CD4-positive, alpha-beta T cell treated with Interleukin-2 at 100 ng/mL for 4 hours (primary cell): ENCODE measurements at places on chromosomes 1 and 21.
A peak's percentile ranks its signal among the peaks of the same experiment; 100 is the strongest.

DNA sequence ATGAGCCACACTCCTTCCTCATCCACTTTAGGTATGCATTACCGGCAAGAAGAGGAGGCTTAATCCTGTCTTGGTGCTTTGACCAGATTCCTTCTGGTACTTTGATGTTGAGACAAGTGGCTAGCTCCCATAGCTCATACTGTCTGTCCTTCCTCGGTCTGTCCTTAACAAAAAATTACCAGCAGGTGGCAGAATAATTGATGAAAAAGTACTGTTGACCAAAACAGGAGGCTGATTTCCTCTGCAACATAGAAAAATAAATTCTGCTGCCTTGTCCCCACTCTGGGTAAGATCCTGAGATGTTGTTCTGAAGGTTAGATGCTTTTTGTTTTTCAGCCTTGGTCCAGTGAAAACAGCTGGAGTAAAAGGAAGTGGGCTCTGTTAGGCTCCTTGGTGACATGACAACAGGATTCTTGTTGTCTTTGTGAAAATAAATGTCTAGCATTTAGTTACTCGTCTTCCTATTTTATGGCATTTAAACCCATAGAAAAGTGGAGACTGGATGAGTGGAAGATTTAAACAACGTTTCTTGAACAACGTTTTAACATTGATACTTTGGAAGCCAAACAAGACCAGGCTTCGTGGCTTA lies 11.2 kb upstream of the HJV start:
- DNase-seq: peak; percentile 66

- DNase-seq: no peak
Observed at GRCh38 chr1:114248162-114248561, 94.5 kb upstream of the SYT6 start.

- no peak for DNase-seq
Observed at GRCh38 chr1:191984856-191985255, 173.4 kb upstream of the RGS18 start.

GRCh38 chr1:167136806-167137205 lies 42.9 kb downstream of the STYXL2 start:
- DNase-seq: no peak

DNA sequence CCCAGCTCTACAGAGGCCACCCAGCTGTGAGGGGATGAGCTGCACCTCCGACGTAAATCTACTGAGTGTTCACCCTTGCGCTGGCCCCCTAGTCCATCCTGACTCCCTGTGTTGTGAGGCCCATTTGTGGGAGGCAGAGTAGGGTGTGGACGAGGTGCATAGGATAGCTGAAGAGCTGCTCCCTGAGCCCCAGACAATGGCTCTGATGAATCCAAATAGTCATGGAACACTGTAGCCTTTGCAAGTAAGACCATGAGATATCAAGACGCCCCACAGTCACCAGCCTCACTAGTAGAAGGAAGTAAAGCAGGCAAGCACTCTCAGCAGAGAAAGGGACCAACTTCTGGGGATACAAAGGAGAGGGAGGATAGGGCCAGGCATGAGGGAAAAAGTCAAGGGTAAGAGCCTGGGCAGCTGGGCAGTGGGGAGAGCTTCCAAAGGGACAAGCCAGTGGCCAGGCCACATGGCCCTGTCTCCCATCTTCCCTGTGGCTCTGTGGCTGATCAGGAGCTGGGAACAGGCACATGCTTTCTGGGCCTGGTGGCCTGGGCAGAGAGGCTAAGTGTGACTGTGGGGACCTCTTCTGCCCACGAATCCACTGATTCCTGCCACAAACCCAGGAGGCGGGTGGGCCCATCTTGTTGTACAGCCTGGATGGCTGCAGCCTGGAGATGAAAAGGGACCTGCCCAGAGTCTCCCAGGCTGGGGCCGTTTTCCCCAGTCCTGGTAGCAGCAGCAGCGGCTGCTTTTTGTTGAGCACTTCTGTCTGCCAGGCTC lies 55.5 kb upstream of the EPS8L3 start:
- no peak for DNase-seq

DNA sequence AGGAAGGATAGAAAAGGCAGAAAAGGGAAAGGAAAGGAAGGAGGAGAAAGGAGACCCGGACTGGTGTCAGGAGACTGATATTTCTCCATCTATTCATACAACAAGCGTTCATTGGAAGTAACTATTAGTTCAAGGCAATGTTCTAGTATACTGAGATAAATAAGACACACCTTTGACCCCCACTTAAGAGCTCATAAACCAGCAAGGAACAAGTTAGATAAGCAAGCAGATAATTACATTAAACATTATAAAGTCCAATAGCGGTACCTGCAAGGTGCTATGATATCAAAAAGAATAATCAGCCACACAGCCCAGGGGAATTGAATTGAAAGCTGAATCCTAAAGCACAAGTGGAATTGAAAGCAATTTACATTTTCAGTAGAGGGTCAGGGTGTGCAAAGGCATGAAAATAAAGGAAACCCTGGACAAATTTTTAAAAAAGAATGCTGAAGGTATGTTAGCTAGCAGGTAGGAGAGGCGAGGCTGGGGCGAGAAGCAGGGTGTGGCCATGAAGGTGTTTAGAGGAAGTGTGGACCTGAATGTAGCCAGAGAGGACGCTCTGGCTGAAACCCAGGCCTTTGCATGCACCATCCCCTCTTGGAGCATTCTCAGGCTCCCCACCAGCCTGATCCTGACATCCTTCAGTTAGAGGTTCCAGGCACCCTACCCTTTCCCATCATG lies 200.0 kb downstream of the SETD4 start:
- DNase-seq: no peak

DNA sequence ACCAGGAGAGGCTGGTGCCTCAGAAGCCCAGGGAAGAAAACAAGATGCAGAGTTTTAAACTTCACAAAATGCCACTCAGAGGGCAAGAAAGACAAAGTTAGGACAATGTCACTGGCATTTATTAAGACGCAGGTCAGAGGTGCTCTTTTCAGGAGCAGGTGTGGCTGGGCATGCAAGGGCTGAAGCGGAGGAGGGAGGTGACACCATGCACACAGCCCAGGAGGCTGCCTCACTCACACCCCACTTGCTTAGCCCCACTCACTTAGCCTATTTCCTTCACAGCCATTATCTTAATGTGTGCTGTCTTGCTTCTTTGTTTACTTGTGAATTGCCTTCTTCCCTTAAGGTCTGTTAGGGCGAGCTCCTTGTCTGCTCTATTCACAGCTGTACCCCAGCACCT lies 17.2 kb downstream of the HIVEP3 start:
- DNase-seq: no peak

- no peak for DNase-seq
Observed at GRCh38 chr1:32474954-32475353, 10.1 kb downstream of the ZBTB8B start.

DNA sequence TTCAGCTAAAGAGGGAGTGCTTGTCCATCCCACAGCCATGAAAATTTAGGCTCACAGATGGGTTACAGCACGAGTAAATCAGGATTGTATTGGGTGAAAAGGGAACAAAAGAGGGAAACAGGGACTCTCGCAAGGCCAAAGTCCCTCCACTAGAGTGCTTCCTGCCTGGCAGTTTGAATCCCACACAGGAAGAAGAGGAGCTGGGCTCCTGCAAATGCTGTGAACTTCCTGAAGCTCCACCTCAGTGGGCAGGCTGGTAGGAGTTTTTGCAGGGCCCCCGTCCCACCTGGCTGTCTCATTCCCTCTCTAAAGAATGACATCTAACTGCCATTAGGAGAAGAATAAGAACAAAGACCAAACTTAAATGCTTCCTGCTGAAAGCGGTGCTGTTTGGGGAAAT lies 712.0 kb upstream of the PRMT6 start:
- DNase-seq: no peak

GRCh38 chr1:85692730-85693314 lies 15.4 kb downstream of the ZNHIT6 start:
- DNase-seq: no peak

GRCh38 chr1:27591622-27592021 lies 12.3 kb downstream of the AHDC1 start:
- DNase-seq: no peak

DNA sequence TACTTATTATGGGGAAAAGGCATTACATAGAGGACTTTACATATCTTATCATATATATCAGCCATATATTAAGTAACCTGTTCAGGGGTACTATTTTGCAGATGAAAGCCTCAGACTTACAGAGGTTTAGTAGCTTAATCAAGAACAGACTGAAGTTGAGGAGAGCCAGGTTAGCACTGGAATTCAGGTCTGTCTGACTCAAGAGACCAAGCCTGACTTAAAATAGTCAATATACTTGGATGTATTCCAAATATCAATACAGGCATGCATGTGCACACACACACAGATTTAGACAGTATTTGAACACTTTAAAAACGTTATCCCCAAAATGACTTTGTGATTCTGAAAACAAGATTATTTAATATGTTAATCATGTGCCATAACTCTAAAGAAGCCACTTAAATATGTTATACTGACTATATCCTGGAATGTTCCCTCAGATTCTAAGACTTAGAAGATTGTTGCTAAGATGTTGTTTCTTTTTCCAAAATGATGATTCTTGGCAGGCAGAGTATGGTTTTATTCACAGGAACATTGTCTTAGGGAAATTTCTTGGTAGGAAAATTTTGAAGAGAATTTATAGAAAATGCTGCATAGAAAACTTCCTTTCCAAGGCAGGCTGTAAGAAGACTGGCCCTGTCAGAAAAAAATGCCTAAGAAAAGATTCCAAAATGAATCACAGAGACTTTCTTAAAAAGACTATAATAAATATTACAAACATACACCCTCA lies 61.6 kb downstream of the ADAMTS1 start:
- no peak for DNase-seq

DNA sequence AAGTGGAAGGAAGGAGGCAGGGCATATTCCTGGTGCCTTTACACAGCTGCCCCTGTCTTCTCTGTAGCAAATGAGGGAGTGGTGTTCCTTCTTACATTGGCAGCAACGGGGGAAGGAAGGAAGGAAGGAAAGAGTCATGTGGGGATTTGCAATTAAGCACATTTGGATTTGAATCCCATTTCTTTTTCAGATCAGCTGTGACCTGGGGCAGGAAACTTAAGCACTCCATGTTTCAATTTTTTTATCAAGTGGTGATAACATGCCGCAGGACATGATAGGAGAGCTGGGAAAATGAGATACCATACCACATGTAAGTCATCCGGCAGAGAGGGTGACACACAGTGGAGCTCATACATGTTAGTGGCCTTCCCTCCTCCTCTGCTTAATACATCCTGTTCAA lies 186.8 kb downstream of the APP start:
- DNase-seq: no peak

GRCh38 chr1:5739561-5740078 lies 252.6 kb downstream of the NPHP4 start:
- DNase-seq: no peak

- no peak for DNase-seq
Observed at GRCh38 chr1:231351816-231352215, 13.7 kb downstream of the SPRTN start.

GRCh38 chr1:162329826-162330225 lies 46.8 kb downstream of the SPATA46 start:
- no peak for DNase-seq

DNA sequence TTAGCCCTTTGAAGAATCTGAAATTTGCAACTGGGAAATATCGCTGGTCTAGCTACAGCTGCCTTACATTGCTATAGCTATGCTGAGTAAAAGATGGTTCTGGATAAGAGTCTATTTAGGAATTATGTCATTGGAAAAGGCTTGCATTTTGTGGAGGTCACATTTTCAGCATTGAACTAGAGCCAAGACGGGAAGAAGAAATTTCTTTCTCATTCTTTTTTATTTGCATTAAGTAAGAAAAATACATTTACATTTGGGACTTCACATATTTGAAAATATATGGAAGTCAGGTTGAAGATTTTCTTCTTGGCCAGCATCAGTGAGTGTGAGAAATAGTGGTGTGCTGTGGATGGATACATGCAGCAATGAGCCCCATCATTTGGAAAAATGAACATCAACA lies 291.6 kb downstream of the PTBP2 start:
- no peak for DNase-seq

DNA sequence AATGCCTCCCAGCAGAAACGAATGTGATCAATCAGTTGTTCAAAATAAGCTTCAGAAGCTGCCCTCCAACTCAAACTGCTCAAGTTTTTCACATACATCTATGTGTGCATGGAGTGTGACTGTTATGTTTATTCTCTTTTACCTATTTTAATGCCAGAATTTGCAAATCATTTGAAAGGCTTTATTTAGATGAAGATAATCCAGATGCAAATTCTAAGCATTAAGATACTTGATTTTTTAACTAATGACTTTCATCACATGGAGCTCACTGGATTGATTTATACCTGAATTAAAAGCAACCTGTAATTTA lies 69.5 kb downstream of the PLD5 start:
- DNase-seq: no peak

DNA sequence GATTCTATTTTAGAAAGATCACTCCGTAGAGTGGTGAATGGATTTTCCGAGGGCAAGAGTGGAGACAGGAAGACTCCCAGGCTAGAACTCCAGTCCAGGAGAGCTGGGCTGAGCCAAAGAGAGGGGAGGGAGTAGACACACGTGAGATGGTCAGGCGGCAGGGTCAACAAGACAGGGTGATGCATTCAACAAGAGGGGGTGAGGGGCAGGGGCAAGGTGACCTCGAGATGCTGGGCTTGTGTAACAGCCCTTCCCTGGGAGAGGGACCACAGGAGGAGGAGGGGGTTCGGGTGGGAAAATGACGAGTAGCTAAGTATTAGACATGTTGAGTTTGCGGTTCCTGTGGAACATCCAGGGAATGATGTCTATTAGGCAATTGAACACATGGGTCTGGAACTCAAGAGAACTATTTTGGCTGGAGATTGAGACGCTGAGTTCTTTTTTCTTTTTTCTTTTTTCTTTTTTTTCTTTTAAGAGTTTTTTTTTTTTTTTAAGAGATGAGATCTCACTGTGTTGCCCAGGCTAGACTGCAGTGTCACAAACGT lies 13.3 kb downstream of the RSPO1 start:
- no peak for DNase-seq

DNA sequence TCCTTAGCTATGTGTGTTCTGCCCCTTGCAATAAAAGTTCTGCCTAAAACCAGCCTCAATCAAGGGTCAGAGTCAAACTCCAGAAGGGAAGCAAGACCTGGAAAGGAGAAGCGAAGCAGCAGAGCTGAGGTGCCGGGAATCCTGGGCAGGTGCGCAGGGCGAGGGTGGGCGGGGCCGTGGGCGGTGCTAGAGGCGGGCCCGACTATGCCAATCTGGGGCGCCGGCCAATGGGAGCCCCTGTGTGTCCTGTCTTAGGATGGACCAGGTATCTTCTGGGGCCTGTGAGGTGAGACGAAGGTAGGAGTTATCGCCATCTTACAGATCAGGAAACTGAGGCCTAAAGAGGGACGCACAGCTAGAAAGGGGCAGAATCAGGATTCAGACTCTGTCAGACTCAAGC lies 120.3 kb downstream of the PTPRU start:
- no peak for DNase-seq

DNA sequence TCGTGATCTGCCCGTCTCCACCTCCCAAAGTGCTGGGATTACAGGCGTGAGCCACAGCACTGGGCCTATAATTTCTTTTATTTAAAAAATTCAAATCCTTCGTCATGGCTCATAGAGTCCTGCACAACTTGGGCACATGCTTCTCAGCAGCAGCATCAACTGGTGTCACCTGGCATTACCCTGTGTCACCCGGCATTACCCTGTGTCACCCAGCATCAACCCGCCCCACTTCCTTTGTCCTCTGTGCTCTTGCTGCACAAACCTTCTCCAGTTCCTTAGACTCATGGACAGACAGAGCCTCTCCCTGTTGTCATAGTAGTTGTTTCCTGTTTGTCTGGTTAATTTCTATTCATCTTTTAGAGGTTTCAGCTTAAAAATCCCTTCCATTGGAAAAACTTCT lies 121.2 kb upstream of the SERBP1 start:
- DNase-seq: no peak

GRCh38 chr1:227759341-227760300 lies 24.4 kb downstream of the SNAP47 start:
- DNase-seq: no peak
